ENCODE measurements at places on chromosomes 1 and 21. TPM values are rescaled to one million over a fixed set of nuclear protein-coding genes. Genes with fewer than 3 reads are reported as not detected.

Gene PLEKHG5
- polyA plus RNA-seq: 1.8 TPM

Gene F3
- 30.2 TPM for polyA plus RNA-seq

Gene DISP3
- polyA plus RNA-seq: not detected

Gene KCNT2
- 3.4 TPM for polyA plus RNA-seq

Gene NES
- 2.3 TPM for polyA plus RNA-seq

Gene KCNA2
- polyA plus RNA-seq: 55.5 TPM

Gene REG4
- not detected for polyA plus RNA-seq

Gene GJA8
- not detected for polyA plus RNA-seq

Gene CNR2
- not detected for polyA plus RNA-seq

Gene MCOLN3
- not detected for polyA plus RNA-seq

Data from Purkinje cell (primary cell).